Umbilical cord (tissue), 2 donors: ENCODE measurements at places on chromosomes 5 and 9. TPM values are rescaled to one million over a fixed set of nuclear protein-coding genes. Genes with fewer than 3 reads are reported as not detected.

- no peak for DNase-seq
Measured at GRCh38 chr5:142325725-142326479, 1.1 kb upstream of the SPRY4 start.

DNA sequence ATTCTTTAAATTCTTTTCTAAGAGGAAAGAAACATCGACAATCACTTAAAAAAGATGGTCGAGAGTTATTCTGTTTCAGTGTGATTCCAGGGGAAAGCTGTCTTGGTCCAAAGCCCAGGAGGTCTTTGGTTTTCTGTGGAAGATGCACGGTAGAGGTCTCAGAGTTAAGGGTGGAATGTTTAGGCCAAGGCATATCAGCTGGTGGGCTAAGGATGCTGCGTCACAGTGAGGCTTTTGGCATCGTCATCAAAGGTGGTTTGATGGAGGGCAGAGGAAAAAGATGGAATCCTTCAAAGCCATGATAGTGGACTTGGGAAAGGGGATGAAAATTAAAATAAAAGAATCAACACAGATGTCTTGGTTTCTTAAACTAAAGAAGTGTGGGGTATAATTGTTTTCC is 137.3 kb upstream of the ANKH start:
- DNase-seq, result no peak

- peak; percentile 66 for DNase-seq
Measured at GRCh38 chr5:16791036-16791705, 144.9 kb downstream of the MYO10 start.

DNA sequence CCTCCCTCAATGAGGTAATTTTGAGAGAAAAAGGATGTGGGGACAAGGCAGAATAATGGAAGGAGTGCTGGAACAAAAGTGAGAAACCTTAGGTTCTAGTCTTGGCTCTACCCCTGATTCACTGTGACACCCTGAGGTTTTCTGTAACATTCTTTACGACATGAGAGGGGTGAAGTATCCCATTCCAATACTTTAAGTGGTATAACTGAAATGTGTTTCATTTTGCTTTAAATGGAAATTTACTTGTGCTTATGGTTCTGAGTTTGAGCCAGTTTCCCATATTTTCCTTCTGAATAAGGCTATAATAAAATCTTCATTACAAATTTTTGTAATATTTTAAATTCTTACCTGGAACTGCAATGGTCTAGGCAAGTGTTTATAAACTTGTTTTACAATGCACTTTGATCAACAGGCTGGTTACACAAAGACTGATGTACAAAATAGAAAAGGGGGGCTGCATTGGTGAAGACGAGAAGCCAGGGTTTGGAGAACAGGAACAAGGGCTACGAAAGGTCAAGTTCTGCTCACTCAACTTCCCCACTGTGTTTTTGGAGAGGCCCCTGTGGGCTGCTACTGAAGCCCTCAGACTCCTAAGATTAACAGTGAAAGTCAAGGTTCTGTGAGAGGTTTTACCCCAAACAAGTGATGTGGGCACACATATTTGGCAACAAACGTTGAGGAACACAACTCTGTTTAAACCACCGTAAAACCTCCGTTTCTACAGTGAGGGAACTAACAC is 171.9 kb upstream of the ELL2 start:
- DNase-seq, result no peak

PCDHGA8 gene
- 3.9 TPM for total RNA-seq

GRCh38 chr5:54547711-54548250 is 30.2 kb downstream of the SNX18 start:
- peak; percentile 55 for DNase-seq

DNA sequence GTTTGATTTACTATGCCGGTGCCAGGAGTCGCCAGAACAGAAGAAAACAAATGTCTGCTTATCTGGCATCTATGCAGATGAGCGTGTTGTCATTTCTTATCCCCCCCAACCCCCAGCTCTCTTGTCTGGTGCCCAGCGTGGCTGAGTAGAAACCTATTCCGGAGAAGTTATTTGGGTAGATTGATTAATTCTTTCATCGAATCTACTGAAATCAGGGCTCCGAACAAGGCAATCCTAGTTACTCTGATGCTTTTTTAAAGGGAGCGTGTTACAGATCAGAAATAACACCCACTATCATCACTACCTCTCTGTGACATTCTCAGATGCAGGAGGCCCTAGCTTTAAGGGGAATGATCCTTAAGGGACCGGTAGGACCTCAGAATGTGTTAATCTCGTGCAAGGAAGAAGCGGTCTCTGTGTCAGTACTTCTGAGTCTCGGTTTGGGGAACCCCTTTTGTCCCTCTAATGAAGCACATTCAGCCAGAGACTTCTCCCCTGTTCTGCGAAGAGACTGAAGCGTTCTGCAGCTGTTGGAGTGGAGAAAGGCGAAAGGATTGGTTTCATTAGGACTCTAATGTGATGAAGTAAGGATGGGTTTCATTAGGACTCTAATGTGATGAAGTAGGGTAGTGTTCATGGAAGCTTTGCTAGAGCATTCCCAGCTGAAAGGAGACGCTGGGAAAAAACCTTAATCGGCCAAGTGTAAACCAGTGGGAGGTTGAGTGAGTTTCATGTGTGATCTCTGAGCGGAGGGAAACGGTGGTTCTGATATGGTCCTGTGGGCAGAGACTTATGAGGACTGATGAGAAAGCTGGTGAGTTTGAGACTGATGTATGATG is 1.5 kb downstream of the PIP5K1B start:
- no peak for DNase-seq
